ENCODE measurements at places on chromosomes 7 and 10. TPM values are rescaled to one million over a fixed set of nuclear protein-coding genes. Genes with fewer than 3 reads are reported as not detected.
A peak's percentile ranks its signal among the peaks of the same experiment; 100 is the strongest.

Gene COL26A1
- total RNA-seq, result not detected

Gene XRCC2
- total RNA-seq, result 1.1 TPM

Gene NPTX2
- not detected for total RNA-seq

- DNase-seq, result peak; percentile 45
Observed at GRCh38 chr10:22333167-22333974, 11.9 kb upstream of the SPAG6 start.

DNA sequence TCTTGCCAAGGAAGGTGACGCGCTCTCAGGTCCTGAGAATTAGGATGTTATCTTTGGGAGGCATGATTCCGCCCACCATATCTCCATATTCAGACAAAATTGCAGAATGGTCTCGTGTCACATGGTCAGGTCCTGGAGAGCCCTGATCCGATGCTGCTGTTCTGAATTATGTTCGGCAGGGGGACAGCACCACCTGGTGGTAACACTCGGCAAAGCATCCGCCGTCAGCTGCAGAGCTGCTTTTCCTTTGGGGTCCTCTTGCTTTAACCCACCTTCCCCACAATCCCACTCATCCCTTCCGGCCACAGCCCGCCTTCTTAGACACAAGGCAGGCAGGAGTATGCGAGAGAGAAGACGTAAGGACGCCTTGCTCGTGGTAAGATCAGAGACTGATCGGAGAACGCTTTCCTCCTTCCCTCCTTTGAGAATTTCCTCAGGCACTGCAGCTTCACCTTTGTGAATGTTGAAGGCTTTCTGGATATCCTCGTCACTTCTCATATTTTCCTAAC is 327.8 kb upstream of the C7orf33 start:
- peak; percentile 35 for DNase-seq

- no peak for DNase-seq
Observed at GRCh38 chr10:31942892-31943291, 14.3 kb upstream of the ARHGAP12 start.

GRCh38 chr7:75575488-75576121 is 83.5 kb downstream of the SPDYE5 start:
- no peak for DNase-seq

DNA sequence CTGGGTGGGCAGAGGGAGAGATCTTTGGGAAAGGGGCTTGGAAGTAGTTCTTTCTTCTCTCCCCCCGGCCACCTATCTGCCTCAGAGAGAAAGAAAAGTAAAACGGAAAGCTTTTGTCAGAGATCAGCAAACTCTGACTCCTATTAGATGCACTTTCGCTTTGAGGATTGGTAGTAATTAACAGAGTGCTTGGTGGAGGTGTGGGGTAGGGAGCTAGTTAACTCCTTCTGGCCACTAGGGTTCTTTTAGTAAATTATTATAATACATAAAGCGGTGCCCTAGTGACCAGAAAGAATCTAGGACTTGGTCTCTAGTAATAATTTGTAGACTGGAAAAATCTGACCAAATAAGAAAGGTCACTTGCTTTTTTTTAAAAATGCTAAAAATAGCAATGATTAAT is 54.6 kb downstream of the CPVL start:
- DNase-seq, result peak; percentile 44

DNA sequence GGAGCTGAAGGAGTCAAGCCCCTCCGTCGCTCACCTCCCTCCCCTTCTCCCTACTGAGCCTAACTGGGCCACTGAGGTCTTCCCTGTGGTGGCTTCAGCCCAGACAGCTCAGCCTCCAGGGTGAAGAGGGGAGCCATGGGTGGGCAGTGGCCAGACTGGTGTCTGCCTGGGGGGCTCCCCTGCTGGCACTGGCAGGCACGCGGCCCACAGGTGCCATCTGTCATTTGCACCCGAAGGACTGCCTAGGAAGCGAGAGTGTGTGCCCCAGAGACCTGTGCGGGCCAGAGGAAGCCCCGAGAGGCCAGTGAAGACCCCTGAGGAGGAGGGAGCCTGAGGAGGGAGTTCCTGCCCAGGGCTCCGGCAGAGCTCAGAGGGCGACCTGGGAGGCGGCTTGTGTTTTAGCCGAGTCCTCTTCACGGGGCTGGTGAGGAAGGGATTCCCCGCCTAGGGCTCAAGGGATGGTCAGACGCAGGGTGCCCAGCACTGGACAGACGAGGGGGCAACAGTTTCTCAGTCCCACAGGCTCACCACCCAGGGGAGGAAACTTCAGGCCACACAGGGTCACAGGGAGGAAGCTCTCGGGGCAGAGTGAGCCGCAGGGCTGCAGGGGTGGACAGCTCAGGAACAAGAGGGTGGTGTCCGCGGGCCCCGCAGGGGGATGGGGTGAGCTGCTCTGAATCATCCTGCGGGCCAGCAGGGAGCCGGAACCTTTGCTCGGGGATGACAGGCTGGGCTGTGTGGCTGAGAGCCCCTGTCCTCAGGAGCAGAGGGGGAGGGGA is 76.2 kb upstream of the PPP2R2D start:
- DNase-seq, result no peak

Gene OPN1SW
- total RNA-seq, result not detected

GRCh38 chr7:27103489-27104226 is 1.2 kb upstream of the HOXA2 start:
- DNase-seq, result no peak

GRCh38 chr10:100265821-100266485 is 1.5 kb downstream of the CWF19L1 start:
- no peak for DNase-seq

DNA sequence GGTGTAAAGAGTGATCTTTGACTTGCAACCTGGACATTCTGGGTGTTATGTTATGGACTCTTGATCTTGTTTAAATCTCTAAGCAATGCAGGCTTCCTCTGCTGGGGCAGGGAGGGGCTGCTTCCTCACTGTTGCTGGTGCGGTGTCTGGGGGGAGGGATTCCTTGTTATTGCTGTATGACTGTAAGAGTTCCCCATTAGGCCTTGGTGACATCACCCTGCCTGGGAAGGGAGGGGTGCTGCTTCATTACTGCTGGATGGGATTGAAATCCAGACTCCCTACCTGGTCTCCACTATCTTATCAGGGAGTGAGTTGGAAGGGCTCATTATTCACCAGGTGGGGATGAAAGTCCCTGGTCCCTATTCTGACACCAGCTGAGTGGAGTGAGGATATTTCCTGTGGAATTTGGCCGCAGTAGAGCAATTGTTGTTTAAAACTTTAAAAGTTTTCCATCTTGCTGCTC is 8.8 kb downstream of the OGDH start:
- no peak for DNase-seq

- no peak for DNase-seq
Observed at GRCh38 chr10:6928586-6928985, 348.5 kb upstream of the PRKCQ start.

- no peak for DNase-seq
Observed at GRCh38 chr7:92226981-92227380, 18.7 kb downstream of the KRIT1 start.

DNA sequence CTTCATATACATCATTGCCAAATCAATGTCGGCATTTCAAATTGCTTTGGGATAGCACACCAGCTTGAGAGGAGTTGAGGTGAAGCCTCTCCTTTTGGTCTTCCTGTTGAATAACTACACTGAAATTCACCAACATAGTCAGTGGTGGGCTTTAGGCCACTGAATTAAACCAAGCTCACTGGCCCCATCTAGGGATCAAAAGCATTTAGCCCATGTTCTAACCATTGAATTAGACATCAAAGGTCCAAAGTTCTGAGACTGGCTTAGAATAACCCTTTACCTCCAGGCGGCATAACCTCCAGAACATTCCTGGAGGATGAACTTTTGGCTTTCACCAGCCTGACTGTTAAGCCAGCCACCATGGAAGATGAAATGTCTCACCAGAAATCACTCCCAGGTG is 54.6 kb downstream of the BPGM start:
- no peak for DNase-seq

Gene LRIT2
- not detected for total RNA-seq

GRCh38 chr7:31108097-31108657 is 56.1 kb downstream of the ADCYAP1R1 start:
- DNase-seq, result no peak

Gene TMEM213
- total RNA-seq, result not detected

Gene AKR1C4
- total RNA-seq, result not detected

Gene ASIC3
- total RNA-seq, result 11.6 TPM

DNA sequence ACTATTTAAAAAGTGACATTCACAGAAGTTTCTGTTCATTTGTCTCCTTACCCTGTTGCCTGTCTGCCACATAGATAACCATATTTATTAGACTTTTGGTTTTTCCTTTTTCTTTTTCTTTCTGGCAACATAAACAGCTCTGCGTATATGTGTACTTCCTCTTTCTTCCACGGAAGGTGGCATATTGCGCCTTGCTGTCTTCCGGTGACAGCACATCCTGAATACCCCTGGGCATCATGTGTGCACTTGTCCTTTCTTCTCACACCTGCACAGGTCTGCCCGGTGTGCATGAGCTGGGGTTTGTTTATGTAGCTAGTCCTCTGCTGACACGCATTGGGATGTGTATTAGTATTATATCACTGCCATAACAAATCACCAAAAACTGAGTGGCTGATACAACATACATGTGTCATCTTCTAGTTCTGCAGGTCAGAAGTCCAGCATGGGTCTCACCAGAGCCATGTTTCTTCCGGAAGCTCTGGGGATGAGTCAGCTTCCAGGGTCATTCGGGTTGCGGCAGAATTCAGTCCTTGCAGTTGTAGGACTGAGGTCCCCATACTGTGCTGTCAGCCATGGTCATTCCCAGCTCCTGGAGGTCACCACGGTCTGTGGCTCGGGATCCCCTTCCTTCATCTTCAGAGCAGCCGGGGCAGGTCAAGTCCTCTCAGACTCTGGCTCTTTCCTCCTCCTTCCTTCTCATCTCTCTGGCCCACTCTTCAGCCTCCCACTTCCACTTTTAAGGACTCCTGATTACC is 596.0 kb upstream of the FOXK1 start:
- no peak for DNase-seq

Gene ZPBP
- not detected for total RNA-seq

DNA sequence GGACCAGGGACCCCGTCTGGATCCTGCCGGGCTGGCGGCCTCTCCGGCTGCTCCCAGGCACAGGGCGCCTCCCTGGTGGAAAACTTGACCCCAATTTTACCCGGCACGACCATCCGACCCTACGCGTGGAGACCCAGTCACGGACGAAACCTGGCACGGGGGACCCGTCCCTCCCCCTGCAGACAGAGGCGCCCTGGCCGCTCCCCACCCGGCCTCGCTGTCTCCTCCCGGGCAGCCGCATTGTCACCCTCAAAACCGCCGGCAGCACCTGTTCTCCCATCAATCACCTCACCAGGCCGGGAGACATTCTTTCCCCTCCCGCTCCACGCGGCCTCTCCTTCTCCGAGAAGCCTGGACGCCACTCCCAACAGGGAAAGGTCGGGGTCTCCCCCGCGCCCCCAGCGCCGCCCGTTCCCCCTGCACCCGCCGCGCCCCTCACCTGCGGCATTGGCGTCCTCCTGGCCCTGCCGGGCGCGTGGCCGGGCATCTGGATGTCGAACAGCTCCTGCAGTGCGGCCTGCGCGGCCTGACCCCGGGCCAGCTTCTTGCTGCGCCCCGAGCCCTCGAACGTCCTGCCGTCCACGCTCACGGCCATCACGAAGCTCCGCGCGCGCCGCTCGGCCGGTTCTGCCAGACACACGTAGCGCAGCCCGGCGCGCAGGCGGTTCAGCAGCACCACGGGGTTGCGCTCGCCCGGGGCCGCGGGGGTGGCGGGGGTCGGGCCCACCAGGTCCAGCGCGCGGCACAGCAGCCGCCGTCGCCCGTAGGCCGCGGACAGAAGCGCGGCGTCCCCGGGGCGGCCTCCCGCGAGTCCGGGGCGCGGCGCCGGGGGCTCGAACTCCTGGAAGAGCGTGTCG is 306.6 kb downstream of the WDR37 start:
- no peak for DNase-seq

Gene DPYSL4
- 1.8 TPM for total RNA-seq

- DNase-seq, result no peak
Observed at GRCh38 chr7:16718111-16718656, 35.4 kb upstream of the TSPAN13 start.

DNA sequence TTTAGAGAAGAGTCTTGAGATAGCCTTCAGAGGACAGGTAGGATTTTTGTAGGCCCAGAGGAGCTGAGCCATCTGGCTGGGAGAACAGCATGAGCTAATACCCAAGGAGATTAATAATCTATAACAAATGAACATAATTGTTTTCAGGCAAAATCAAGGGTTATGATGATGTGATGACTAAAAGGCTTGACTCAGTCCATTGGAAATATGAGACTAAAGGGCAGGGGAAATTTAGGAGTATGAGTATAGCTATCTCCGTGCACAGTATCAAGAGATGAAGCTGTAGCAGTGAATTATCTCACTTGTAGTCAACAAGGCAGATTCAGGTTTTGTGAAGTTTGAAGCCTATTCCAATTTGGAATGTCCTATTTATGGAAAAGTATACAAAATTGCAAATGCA is 40.1 kb downstream of the CSTF2T start:
- no peak for DNase-seq

Gene KCNH2
- total RNA-seq, result 2.6 TPM

Gene ZDHHC6
- 60.6 TPM for total RNA-seq

- no peak for DNase-seq
Observed at GRCh38 chr10:88428442-88428841, 154.7 kb downstream of the RNLS start.

DNA sequence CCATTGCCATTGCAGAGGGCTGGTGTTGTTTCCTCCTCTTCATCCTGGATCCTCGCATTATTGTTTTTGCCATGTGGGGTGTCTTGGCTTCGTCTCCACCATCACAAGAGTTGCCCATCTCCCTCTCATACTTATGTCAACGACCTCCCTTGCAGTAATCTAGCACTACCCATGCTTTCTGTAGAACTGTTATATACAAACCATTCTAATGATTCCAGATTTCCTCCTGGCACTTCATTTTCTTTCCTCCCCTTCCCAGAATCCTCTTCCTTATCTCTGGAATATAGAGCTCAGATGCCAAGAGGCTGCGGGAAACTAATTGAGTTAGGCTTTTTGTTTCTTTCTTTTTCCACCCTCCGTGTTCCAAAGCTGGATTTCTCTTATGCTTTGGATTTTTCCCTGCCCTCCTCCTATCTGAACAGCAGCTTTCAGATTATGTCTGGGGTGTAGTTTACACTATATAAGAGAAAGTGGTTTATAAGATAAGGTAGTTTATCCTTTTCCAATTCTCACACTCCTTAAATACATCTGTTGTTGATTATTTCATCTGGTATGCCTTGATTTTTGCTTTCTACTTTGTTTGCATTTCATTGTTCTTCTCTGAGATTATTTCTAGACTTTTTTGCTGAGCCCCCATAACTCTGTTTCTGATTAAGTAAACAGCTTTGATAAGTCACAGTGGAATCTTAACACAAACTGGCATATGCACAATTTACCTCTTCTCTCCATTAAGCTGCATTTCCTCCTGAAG is 264.1 kb downstream of the BICC1 start:
- no peak for DNase-seq

Gene OR9A2
- total RNA-seq, result not detected

DNA sequence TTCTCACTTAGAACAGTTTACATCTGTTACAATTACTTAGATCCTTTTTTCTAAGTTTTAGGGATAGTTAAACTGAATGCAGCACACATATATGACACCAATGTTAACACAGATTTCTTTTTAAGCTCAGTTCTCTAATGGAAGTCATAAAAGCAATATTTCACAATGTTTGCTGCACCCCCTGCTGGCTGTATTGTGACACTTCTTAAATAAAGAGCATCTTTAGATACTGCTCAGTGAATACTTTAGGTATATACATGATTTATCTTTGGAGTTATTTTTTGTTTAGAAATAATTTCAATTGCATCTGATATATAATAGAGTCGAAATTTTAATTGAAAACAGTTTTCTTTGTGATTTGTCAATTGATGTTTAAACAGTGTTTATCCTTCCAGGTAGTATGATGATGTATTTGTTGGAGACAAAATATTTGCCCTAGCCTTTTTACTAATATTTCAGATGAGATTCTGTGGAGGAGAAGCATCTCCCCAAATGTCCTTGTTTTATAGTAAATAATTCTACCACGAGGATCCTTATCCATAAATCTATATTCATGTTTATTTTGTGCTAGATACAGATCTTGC is 174.4 kb downstream of the ST7 start:
- peak; percentile 43 for DNase-seq

Gene LRRTM3
- not detected for total RNA-seq

Data from CD4-positive, alpha-beta memory T cell (primary cell).